ENCODE measurements at places on chromosomes 3 and 15.

DNA sequence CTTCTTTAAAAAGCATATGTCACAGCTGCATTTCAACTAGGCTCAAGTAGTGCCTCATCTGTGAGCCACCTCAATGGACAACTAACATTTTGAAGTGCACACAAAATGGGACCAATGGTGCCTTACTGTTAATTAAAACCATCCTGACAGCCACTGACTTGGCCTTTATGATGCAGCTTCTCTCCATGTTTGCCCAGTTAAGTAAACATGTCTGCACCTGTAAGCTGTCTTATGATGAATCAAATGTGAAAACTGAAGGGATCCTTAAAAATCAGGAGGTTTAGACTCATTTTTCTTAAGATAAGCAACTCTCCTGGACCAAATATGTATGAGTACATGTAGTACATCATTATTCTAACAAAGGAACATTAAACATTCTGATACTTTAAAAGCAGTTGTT lies 861.6 kb downstream of the ROBO1 start:
- no peak for DNase-seq

- no peak for DNase-seq
Measured at GRCh38 chr3:51945926-51946705, 4.0 kb downstream of the PARP3 start.

GRCh38 chr15:61083081-61083787 lies 145.9 kb downstream of the RORA start:
- DNase-seq, result no peak

- no peak for DNase-seq
Measured at GRCh38 chr15:63196842-63197241, 7.4 kb downstream of the RAB8B start.

- DNase-seq, result no peak
Measured at GRCh38 chr3:45001738-45002137, 24.4 kb upstream of the CLEC3B start.

GRCh38 chr15:67771189-67771800 lies 54.0 kb upstream of the SKOR1 start:
- DNase-seq, result no peak

- DNase-seq, result peak; percentile 90
Measured at GRCh38 chr15:51077221-51078153, 17.2 kb downstream of the TNFAIP8L3 start.

- DNase-seq, result peak; percentile 8
Measured at GRCh38 chr3:181564222-181564621, 147.5 kb upstream of the SOX2 start.

DNA sequence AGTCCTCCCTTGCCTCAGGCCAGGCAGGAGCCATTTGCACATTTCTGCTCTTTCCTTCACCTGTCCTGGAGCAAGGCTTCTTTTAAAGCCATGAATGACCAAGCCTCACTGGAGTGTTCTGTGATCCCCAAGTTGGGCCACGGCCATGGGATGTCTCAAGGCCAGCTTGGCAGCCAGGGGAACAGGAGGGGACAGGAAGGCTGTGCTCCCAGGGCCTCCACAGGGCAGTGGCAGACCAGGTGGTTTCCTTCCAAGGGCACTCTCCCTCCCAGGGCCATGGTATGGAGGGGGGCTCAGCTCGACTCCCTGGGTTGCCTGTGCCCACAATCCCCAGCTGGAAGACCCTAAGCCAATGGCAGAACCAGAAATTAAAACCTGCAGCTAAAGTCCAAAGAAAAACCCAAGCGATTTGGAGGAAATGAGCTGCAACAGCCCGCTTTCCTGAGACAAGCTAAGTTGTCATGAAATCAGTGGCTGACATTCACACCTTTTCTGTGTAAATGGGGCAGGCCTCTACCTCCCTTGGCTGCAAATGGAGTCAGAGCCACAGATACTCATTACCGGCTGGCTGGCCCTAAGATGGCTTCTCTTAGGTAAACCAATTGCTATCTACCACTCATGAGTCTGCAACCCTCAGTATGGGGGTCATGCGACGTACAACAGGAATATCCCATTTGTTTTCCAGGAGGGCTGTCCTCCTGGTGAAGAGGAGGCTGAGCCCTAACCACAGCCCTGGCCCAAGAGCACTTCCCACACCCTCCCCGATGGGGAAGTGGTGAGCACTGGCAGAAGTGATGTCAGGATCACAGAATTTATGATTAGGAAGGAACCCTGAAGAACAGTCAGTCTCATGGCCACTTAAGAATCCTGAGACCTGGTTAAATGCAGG lies 83.3 kb downstream of the SNRK start:
- no peak for DNase-seq

GRCh38 chr15:67746022-67746421 lies 79.3 kb upstream of the SKOR1 start:
- peak; percentile 15 for DNase-seq

DNA sequence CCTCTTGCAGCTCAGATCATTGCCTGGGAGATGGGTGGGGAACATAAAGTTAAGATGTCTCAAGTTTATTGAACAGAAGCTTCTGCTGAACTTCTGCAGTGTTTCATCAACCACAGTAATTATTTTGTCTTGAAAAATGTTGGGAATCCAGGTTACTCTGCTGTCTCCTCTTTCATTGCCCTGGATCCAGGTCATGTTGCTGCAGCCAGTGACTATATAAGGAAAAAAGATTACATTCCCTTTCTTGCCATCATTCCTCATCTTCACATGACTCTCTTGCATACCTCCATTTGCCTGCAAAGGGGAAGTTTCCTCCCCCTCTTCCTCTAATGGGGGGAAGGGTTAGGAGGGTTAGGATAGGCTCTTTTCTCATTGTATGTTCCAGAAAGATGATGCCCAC lies 15.1 kb downstream of the GMNC start:
- no peak for DNase-seq

DNA sequence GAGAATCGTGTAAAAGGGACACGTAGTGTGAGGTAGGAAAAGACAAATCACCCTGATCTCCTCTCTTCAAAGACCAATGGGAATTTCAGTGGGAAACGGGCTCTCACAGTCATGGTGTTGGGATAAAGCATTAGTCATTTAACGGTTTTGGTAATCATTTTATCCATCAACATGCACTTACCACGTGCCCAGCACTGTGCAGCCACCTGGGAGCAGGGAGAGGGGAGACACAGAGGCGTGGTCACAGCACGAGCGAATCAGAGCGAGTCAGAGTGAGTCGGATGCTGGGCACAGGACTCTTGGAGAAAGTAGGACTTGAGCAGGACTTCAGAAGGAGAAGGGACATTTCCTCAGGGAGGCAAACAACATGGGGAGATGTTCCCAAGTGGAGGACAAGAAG lies 130.8 kb downstream of the MINAR1 start:
- DNase-seq, result no peak

DNA sequence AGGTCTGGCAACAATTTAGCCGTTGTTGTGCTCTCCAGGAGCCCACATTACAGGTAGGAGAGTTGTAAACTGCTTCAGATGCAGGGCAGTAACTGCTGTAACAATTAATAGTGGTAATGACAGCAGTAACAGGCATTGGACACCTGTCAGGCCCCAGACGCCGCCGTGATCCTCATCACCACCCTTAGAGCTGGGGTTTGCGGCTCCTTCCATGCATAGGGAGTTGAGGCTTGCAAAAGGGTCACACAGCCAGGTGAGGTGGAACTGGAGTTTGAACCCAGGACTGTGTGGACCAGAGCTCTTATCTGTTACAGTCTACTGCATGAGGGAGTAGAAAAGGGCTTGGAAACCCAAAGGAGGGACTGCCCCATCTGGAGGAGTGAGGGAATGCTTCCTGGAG lies 26.8 kb upstream of the NR2C2 start:
- no peak for DNase-seq
